Suppressor macrophage (primary cell): ENCODE measurements at places on chromosomes 7 and 10.

GRCh38 chr7:42758124-42758523 is 153.7 kb downstream of the C7orf25 start:
- DNase-seq: no peak

DNA sequence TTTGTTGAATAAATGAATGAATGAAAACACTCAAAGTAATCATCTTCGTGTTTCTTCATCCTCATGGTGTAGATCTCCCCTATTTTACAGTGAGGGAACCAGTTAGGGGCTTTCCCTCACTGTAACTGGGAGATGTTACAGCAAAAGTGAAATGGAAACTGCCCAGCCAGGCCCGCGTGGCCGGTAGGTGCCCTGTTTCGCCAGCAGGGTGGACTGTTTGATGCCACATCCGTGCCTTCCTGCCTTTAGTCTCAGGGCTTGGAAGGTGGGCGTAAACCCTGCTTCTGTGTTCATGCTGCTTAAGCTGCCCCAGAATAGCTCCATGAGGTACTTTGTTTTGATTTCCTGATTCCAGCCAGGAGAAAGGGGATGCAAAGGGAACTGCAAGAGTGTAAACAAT is 268.8 kb downstream of the PLXNA4 start:
- no peak for DNase-seq

- DNase-seq: no peak
These were observed 139.8 kb upstream of the AOAH start for GRCh38 chr7:36863901-36864701.

DNA sequence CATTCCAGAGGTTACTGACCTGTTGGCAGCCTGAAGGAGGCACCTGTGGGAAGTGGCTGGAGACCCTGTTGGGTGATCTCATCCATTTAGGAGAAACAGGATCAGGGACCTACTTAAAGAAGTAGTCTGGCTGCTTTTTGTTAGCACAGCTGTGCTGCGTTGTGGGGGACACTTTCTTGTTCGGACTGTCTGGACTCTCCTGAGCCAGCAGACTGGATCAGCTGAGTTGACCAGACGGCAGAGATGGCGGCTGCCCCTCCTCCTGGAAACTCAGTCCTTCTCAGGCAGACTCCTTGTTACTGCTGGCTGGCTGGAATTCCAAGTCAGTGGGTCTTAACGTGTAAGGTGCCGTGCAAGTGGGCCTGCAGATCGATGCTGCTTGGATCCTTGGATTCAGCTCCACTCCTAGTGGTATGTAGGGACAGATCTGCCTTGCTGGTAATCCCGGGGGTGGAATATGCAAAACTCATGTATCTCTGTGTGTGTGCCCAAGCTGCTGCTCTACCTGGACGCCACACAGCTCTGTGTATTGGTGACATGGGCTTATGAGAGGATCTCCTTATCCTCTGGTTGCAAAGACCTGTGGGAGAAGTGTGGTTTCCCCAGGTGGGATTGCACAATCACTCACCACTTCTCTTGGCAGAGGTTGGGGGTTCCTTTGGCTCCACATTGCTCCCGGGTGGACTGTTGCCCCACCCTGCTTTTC is 87.3 kb downstream of the CCSER2 start:
- no peak for DNase-seq

- peak; percentile 70 for DNase-seq
These were observed 119.9 kb downstream of the TFEC start for GRCh38 chr7:115910541-115911164.

- no peak for DNase-seq
These were observed 11.5 kb downstream of the SCRN1 start for GRCh38 chr7:29977886-29978651.

GRCh38 chr7:2205036-2205780 is 27.5 kb downstream of the MAD1L1 start:
- no peak for DNase-seq

GRCh38 chr7:111090846-111091245 is at the start of gene LRRN3:
LRRN3 (plus strand) TSS chr7:111091127; CDS start chr7:111122773, 31,646 bp downstream.
- DNase-seq: no peak

GRCh38 chr7:23247603-23248335 is 1.2 kb downstream of the GPNMB start:
- DNase-seq: peak; percentile 94

DNA sequence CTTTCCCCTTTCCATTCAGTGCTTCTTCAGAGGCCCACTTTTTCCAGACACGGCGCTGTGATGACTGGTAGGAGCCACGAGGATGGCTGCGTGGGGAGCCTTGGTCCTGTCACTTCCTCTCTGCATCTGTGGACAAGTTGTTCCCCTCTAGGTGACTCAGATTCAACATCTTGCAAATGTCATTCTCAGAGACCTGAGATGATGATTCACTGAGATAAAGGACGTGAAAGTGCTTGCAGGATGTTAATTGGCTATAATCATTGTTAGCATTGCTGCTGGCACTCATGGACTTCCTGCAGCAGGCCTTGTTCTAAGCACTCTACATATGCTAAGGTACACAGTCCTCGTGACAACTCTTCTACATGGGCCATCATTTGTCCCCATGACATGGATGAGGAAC is 489.8 kb upstream of the ZMIZ1 start:
- peak; percentile 89 for DNase-seq

DNA sequence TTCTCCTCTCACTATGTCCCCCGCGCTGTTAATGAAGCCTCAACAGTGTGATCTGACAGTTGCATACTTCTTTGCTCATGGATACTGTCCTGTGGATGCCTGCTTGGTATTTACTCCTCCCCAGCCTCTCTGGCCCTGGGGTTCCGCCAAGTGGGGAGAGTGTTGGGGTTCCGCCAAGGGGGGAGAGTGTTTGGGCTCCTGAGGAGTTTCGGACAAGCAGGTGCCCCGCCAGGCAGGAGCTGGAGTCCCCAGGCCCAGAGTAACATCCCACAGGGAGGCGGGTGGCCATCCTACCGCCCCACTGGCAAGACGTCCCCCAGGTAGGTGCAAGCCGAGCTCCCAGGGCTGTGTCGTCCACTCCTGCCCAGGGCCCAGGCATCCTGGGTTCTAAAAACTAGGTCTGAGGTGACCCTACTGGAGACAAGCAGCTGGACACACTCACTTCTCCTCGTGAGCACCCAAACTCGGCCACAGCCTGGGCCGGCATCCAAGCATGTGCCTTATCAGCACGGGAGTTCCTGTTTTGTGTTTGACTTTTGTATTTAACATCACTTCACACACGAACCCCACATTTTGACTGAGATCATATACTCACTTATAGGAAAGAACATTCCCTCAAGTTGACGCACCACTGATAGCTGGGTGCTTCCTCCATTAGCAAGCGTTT is 34.2 kb downstream of the CAMK2B start:
- DNase-seq: peak; percentile 86

GRCh38 chr7:26850193-26850651 is 14.2 kb downstream of the SKAP2 start:
- no peak for DNase-seq

- no peak for DNase-seq
These were observed 35.0 kb downstream of the ZFAND2A start for GRCh38 chr7:1124816-1125602.

DNA sequence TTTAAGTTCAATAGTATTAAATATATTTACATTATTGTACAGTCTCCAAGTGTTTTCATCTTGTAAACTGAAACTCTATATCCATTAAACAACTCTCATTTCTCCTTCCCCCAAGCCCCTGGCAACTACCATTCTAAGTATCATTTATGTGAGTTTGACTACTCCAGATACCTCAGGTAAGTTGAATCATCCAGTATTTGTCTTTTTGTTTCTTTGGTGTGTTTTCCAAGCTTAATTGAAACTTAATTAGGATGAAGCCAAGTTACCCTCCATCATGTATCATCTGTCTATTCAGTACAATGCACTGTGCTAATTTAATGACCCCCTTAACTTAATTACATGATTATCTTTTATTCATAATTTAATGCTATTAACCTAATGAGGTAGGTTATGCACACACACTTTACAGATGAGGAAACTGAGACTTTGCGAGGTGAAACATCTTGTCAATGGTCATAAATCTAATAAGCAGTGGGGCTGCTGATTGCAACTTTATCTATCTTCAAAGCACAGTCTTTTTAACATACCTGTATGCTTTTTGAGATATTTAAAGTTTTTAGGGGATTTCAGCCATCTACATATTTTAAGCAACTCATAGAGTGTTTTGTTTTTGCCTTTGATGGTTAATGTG is 663 bp downstream of the MACC1 start:
- DNase-seq: no peak

GRCh38 chr10:69224862-69225657 is 4.9 kb downstream of the HKDC1 start:
- DNase-seq: no peak

DNA sequence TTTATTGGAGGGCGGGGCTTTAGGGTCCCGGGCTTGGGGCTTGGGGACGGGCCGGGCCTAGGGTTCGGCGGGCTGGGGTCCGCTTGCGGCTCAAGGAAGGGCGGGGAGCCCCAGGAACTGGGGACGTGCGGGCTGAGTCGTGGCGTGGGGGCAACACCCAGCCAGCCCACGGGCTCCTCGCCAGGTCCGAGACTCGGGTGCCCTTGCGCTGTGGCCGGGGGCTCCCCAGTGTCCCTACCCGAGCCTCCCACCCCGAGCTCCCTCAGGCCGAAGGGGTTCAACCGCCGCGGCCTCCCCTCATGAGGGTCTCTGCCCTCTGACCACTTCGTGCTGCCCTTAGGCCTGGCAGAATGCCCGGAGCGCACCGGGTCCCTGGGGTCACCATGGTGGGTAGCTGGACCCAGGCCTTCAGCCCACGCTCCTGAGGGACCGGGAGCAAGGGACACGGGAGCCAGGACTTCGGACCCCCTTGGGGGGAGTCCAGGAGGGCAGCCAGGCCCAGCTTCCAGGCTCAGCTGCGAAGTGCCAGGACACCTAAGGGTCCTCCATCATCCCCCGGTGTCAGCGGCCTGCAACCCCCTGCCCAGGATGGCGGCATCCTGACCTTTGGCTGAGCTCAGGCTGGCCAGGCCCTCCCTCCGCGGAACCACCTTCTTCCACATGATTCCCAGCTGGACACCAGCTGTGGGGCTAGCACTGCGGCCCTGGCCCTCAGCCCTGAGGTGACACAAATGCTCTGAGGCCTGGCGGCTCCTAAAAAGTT is 524 bp upstream of the FUOM start:
- no peak for DNase-seq
